ENCODE measurements at places on chromosomes 13 and 19. TPM values are rescaled to one million over a fixed set of nuclear protein-coding genes. Genes with fewer than 3 reads are reported as not detected.

- H3K4me1 ChIP-seq = peaks cover 64% of the 10 kb centered on the region
- peaks cover 49% of the 10 kb centered on the region for H3K36me3 ChIP-seq
- no peak for DNase-seq
- no peak overlapping the region for H3K4me3 ChIP-seq
Measured at GRCh38 chr19:8462571-8462970, 17.8 kb downstream of the HNRNPM start.

- 0 out of 2 replicates have a peak, but pooled peaks cover 5% of the 10 kb centered on the region for H3K36me3 ChIP-seq
- no peak overlapping the region for H3K27ac ChIP-seq
- DNase-seq = peak; percentile 10
- peaks cover 3% of the 10 kb centered on the region for H3K27me3 ChIP-seq
Measured at GRCh38 chr13:37602733-37603381, 4.3 kb upstream of the POSTN start.

GRCh38 chr19:9306443-9306842, 3.2 kb downstream of the ZNF699 start:
- peak; percentile 91 for DNase-seq
- peak overlapping the region; percentile 32 for H3K4me3 ChIP-seq
- peaks cover 6% of the 10 kb centered on the region for H3K27me3 ChIP-seq
- peaks cover 25% of the 10 kb centered on the region for H3K4me1 ChIP-seq
- H3K36me3 ChIP-seq = peaks cover 60% of the 10 kb centered on the region

DNA sequence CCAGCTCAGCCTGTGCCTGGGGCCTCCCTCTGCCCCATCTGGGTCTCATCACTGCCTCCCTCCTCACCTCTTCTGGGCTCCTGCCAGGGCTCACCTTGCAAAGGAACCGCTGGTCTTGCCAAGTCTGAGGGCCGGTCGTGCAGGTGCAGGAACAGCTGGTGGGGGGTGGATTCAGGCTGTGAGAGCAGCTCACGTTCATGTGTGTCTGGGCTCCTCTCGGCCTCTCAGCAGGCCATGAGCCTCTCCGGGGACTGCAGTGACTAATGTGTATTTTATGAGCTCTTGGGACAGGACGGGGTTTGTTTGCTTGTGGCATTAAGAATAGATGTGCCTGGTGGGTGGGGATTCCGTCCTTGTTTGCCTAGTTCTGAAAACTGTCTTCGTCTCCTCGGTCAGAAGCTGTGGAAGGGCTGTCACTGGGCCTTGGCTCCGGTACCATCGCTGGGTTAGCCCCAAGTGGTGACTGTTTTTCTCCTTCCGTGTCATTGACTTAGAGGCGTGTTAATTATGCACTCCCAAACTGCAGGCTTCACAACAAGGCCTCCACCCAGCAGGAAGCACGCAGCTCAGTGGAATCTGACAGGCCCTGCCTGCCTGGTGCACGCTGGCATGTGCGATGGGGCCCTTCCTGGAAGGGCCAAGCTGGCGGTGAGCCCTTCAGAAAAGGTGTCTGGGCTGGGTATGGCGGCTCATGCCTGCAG, 77.6 kb downstream of the KDM4B start:
- peak; percentile 45 for DNase-seq
- peaks cover 5% of the 10 kb centered on the region for H3K27me3 ChIP-seq
- peaks cover 25% of the 10 kb centered on the region for H3K36me3 ChIP-seq
- no peak overlapping the region for H3K4me3 ChIP-seq
- peak overlapping the region; percentile 12 for H3K27ac ChIP-seq

DNA sequence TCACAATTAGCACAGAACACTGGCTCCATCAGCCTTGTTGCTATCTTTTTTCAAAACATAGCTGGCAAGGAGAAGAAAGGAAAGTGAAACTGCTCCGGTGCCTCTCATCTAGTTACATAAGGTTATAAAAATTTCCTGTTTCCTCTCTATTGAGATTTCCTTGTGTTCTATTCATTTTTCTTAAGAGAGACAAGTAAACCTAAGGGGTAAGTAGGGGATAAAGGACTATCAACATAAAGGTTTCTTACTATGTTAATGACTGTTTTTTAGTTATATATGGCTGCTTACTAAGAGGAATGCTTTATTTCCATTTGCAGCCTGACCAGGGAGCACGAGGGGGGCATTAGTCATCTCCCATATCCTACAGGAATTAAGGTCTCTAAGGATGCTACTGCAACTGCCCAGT, 73.2 kb upstream of the MLNR start:
- peak overlapping the region; percentile 90 for H3K27ac ChIP-seq
- peaks cover 13% of the 10 kb centered on the region for H3K4me1 ChIP-seq
- H3K4me3 ChIP-seq = peak overlapping the region; percentile 85

DNA sequence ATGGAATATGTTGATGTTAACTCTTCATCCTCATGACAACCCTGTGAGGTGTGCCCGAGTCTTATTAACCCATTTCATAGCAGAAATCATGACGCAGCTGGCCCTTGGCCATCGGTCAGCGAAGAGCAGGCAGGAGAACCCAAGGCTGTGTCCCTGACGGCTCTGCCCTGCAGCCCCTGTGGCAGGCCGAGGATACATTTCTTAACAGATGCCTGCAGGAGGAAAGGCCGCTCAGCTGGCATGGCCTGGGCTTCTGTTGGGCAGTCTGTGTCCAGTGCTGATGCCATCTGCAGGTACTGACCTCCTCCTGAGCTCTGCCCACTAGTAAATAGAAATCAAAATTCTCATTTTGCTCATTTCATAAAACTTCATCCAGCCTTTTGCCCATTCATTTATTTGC, 35.4 kb upstream of the MCF2L start:
- no peaks in the 10 kb centered on the region for H3K36me3 ChIP-seq
- H3K27ac ChIP-seq = no peak overlapping the region
- peaks cover 13% of the 10 kb centered on the region for H3K4me1 ChIP-seq
- no peak overlapping the region for H3K4me3 ChIP-seq
- peaks cover 36% of the 10 kb centered on the region for H3K27me3 ChIP-seq

DNA sequence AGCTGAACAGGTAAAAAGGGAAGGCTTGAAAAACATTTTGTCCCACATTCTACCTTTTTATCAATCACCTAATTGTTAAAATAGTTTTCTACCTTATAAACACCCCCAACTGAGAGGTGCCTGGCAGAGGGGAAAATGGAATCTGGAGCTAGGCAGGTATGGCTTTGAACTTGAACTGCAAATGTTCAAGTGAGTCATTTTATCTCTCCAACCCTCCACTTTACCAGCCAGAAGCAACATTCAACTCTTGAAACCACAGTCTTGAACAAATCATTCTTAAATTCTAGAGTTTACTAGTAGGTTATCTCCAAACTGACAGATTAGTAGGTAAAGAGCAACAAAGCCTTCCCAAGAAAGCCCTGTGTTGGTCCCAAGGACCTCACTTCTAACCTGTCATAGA, 116.9 kb downstream of the ABCC4 start:
- H3K27ac ChIP-seq = no peak overlapping the region
- H3K4me3 ChIP-seq = no peak overlapping the region
- peaks cover 11% of the 10 kb centered on the region for H3K4me1 ChIP-seq
- DNase-seq = no peak

- no peak overlapping the region for H3K4me3 ChIP-seq
- peaks cover 59% of the 10 kb centered on the region for H3K4me1 ChIP-seq
- no peak overlapping the region for H3K27ac ChIP-seq
- DNase-seq = no peak
Measured at GRCh38 chr19:7992575-7992974, 12.9 kb downstream of the ELAVL1 start.

The DIAPH3 gene
- 18.6 TPM for total RNA-seq

The SERTM1 gene
- not detected for total RNA-seq

The NKG7 gene
- not detected for total RNA-seq

Measured in HFFc6 (cell line).